ENCODE measurements at places on chromosomes 5 and 9.

GRCh38 chr5:105739732-105740131, 1931.0 kb downstream of the EFNA5 start:
- no peak for DNase-seq

GRCh38 chr5:85441156-85441555, 1056.5 kb upstream of the EDIL3 start:
- no peak for DNase-seq

GRCh38 chr5:137667341-137667740, 68.5 kb downstream of the KLHL3 start:
- no peak for DNase-seq

DNA sequence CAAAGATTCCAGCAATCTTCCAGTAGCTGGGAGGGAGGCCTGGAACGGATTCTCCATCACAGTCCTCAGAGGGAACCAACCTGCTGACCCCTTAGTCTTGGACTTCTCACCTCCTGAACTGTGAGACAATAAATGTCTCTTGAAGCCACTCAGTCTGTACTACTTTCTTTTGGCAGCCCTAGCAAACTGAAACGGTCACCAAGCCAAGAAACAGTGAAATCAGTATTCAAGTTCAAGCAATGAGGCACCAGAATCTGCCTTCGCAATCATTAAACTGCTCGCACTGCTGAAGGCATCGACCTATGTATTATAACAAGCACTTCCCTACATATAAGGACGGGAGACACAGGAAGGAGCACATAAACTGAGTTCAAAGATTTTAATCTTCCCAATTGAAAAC, 120.6 kb upstream of the PUM3 start:
- DNase-seq, result no peak

GRCh38 chr5:145443964-145444363, 391.2 kb downstream of the PRELID2 start:
- no peak for DNase-seq

- no peak for DNase-seq
These were observed 41.2 kb upstream of the INSYN2B start for GRCh38 chr5:170021506-170021905.

DNA sequence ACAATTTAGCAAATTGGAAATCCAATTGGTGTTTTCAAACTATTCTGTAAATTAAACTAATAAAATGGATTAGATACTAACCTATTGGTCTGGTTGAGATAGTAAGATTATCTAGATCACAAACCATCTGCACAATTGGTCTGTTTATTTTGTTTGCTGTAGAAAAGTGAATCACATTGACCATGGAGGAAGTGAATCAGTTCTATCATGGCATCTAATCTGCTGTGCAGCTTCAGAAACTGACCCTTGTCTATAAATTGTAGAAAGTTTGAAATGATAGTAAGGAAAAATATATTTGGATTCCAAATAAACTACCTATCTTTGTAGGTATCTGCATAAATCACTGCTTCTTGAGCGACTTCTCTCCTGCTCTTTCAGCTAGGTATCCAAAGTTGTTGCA, 1865.4 kb downstream of the MAT2B start:
- no peak for DNase-seq

- peak; percentile 83 for DNase-seq
These were observed 69.4 kb downstream of the MSX2 start for GRCh38 chr5:174793684-174794328.

DNA sequence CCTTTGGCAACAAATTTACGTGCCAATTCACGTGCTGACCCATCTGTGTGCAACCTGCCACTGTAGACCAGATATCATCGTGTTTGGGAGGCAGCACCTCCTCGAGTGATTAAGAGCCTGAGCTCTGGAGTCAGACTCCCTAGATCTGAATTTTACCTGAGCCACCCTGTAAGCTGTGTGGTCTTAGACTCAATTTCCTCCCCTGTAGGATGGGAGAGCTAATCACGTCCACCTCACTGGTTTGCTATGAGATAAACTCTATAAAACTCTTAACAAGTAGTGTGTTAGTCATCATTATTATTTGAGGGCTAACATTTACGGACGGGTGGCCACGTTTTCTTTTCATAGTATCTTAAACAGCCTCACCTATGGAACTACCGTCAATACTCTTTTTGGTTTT, 220.0 kb upstream of the ADAMTSL1 start:
- DNase-seq, result no peak

GRCh38 chr5:43065948-43066798, 26.1 kb upstream of the ANXA2R start:
- peak; percentile 88 for DNase-seq

GRCh38 chr5:1767524-1768282, 31.9 kb downstream of the MRPL36 start:
- no peak for DNase-seq

- DNase-seq, result peak; percentile 26
These were observed at the start of gene PLEKHG4B for GRCh38 chr5:91556-92263. PLEKHG4B (plus strand) TSS chr5:92168; CDS start chr5:92232, 64 bp downstream.

DNA sequence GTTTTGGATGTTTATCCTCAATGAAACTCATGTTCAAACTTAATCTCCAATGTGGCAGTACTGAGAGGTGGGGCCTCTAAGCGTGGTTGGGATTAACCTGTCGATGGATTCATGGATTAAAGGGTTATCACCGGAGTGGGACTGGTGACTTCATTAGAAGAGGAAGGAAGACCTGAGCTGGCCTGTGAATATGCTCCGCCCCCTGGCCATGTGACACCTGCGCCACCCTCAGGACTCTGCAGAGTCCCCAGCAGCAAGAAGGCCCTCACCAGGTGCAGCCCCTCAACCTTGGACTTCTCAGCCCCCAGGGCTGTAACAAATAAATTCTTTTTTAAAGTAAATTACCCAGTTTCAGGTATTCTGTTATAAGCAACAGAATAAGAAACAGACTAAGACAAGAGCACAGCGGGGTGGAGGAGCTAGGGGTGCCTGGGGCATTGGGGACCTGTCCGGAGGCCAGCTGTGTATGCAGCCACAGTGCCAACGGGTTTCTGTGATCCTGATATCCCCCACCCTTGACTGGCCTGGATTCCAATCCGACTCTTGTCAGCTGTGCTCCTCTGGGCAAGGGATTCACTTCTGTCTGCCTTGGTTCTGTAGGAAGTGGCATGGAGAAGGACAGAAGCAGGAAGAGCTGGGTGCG, 3.2 kb upstream of the MAPK9 start:
- no peak for DNase-seq

DNA sequence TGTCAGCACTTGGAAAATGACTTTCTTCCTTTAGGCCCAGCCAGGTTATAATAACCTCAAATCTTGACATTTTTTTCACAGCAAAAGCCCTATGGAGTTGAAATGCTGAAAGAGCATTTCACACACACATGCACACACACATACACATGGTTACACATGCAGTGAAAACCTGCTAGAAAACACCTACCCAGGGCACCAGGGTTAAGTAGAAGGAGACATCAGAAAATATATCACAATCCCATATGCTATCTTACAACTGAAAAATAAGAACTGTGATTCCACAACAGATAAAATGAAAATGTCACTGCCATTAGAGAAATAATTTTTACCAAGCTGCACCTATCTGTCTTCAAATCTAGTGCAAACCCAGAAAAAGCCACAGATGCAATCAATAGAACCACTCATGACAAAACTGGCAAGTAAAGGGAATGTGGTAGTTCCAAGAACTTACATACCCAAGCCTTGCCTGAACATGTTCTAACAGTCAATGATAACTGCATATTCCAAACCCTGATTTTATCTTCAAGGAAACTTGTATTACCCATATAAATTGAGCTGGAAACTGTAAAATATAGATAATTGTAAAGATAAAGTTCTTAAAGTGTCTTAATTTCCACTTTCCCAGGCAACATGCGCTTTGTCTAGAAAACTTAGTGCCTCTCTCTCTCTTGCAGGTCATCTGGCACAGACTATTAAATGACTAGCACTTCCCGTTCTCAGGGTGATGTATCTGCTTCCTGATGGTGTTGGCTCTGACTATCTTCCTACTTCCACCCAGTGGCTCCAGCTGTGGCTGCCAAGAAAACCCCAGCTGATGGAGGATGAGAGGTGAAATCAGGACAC, 250.2 kb upstream of the PTGER4 start:
- peak; percentile 27 for DNase-seq

DNA sequence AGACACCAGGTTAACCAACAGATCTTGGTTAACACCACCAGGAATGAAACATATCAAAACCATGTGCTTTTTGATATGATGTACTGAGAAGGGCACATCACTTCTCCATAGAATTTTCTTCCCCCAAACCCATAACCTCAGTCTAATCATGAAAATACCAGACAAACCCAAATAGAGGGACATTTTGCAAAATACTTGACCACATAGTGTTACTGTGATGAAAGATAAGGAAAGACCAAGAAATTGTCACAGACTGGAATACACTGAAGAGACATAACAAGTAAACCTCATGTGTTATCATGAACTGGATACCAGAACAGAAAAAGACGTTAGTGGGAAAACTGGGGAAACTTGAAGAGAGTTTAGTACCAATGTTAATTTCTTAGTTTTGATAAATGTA, 74.9 kb upstream of the VCAN start:
- DNase-seq, result no peak

DNA sequence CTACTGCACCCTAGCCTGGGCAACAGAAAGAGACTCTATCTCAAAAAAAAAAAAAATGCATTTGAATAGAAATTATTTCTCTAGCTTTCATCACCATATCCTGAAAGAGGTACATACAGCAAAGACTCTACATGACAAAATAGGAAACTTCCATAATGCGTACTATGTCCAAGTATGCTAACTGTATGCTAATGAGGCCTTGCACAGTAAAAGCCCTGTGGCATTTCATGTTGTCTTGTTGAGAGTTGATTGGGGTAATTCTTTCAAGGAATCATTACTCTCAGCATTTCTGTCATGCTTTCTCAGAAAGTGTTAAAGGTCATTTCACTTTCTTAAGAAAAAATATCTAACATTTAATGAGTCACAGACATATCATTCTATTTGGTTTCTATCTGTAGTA, 393.4 kb downstream of the CTNND2 start:
- DNase-seq, result no peak

GRCh38 chr5:38615042-38615441, 58.6 kb upstream of the LIFR start:
- no peak for DNase-seq

- DNase-seq, result peak; percentile 36
These were observed 8.8 kb upstream of the ASB6 start for GRCh38 chr9:129650680-129651235.

GRCh38 chr9:38010918-38011704, 57.9 kb downstream of the SHB start:
- DNase-seq, result no peak

DNA sequence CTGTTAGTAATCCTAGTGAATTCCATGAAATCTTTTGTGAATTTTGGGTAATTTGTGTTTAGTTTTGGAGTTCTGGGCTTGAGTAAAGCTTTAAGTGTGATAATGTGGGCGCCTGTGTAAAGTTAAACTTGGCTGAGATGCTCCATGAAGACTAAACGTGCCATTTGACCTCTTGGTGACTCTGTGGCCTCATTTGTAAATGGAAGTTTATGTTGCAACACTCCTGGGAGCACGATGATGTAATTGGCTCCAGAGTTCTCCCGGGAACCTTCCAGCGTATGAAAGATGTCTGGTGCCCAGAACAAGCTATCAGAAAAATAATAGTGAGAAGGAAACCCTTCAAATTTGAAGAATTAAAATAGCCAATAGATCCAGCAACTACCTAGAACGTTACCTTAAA, 981.2 kb downstream of the TLE4 start:
- peak; percentile 15 for DNase-seq

GRCh38 chr5:2200261-2200950, 317.7 kb upstream of the IRX4 start:
- no peak for DNase-seq

GRCh38 chr9:68644831-68645230, 60.2 kb upstream of the PIP5K1B start:
- no peak for DNase-seq

- peak; percentile 91 for DNase-seq
These were observed 8.8 kb upstream of the LCP2 start for GRCh38 chr5:170306381-170306831.

DNA sequence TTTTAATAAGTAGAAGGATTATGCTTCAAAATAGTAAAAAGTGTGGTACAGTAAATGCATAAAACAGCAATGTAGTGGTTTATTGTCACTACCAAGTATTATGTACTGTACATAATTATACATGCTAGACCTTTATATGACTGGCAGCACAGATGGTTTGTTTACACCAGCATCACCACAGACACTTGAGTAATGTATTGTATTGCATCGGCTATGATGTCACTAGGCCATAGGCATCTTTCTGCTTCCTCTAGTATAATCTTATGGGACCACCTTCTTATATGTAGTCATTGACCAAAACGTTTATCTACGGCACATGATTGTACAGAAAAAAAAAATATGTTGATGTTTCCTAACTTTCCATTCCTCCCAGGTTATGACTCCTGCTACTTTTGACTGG, 31.9 kb upstream of the SSBP2 start:
- peak; percentile 27 for DNase-seq

DNA sequence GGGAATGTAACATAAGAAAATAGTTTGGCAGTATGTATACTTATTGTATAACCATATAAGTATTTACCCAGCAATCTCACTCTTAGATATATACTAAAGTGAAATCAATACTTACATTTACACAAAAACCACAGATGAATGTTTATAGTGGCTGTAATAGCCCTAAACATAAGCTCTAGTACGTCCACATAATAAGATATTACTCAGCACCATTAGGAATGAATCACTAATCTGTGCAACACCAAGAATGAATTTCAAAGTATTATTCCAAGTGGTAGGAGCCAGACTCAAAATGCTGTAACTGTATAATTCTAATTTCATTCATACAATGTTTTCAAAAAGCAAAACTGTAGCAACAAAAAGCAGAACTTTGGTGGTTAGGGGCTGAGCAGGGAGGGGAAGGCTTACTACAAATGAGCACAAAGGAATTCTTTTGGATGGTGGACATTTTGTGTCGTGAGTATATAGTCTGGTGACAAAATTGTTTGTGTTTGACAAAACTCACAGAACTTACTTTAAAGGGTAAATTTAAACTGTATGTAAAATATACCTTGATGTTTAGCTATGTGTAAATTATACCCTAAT, 11.9 kb upstream of the C5orf46 start:
- peak; percentile 22 for DNase-seq

- DNase-seq, result no peak
These were observed 88.4 kb downstream of the ENC1 start for GRCh38 chr5:74552101-74552500.

DNA sequence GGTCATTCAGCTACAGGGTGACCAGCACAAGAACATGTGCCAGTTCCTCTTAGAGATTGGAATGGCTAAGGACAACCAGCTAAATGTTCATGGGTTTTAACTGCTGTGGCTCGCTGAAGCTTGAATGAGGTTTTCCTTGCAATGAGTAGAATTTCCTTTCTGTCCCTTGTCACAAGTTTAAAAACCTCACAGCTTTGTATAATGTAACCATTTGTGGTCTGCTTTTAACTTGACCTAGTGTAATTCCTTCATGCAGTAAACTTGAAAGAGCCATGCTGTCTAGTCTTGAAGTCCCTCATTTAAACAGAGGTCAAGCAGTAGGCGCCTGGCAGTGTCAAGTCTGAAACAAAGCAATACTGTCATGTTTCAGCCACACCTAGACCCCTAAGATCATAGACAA, 181.3 kb upstream of the DMRT1 start:
- DNase-seq, result no peak
